ENCODE measurements at places on chromosomes 7 and 10. TPM values are rescaled to one million over a fixed set of nuclear protein-coding genes. Genes with fewer than 3 reads are reported as not detected.
A peak's percentile ranks its signal among the peaks of the same experiment; 100 is the strongest.

HSPA12A gene
- total RNA-seq, result 0.68 TPM

RAB19 gene
- total RNA-seq, result not detected

CDCA7L gene
- 85.4 TPM for total RNA-seq

TFR2 gene
- total RNA-seq, result 0.70 TPM

ZCWPW1 gene
- 0.98 TPM for total RNA-seq

CNTNAP2 gene
- total RNA-seq, result not detected

ITPRID1 gene
- not detected for total RNA-seq

RBP3 gene
- total RNA-seq, result not detected

DNA sequence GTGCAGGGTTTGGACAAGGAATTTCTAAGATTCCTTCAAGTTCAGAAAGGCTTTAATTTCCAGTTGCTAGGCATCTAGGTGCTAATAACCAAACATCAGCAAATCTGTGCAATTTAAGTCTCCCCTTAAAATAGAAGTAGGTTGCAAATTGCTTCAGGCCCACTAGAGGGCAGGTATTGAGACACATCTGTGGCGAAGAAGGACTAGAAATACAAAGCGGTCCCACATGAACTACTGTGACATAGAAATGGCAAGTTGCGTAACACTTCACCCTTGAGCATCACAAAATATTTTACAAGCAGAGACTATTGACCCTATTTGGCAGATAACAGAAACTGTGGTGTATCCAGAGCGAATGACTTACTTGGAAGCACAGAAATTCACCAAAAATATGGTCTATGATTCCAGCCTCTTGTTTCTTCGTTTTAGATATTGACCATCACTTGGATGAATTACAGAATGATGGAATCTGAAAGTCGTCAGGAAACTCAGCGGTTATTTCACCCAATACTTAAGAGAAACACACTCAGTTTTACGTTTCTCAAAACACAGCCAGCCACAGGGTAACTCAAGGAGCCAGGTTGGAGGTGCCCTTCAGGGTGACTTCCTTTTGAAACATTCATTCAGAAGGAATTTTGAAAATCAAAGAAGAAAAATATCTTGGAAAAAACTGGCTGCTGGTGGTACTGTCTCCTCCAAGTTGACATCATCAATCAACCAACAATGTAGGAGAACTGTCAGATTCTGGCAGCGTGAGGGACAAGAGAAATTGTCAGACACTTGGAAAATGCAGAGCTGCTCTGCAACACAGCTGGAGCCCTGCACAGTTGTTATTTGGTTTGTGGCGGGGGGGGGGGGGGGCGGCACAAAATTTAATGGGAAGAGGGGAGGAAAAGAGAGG lies 256.3 kb upstream of the MINDY3 start:
- DNase-seq, result peak; percentile 65

DNA sequence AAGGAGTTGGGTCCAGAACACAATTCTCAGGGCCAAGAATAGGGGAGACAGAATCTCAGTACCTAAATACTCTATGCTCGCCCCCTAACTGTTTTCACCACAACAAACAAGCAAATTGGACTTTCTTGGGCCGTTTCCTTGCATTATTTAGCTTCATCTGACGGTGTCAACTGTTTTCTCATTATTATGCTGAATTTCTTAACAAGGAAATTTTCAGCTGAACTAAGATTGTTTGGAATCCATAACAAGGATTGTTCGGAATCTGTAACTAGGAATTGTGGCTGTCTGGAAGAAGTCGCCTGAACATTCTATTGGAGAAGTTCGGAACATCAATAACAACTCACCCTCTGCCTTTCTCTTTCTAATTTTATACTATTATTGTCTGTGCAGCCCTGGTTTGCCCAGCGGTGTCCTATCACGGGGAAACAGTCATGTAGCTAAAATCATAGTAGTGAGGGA lies 15.5 kb upstream of the DLX6 start:
- DNase-seq, result no peak

- no peak for DNase-seq
Observed at GRCh38 chr7:149494738-149495368, 2.8 kb downstream of the ZNF746 start.

DNA sequence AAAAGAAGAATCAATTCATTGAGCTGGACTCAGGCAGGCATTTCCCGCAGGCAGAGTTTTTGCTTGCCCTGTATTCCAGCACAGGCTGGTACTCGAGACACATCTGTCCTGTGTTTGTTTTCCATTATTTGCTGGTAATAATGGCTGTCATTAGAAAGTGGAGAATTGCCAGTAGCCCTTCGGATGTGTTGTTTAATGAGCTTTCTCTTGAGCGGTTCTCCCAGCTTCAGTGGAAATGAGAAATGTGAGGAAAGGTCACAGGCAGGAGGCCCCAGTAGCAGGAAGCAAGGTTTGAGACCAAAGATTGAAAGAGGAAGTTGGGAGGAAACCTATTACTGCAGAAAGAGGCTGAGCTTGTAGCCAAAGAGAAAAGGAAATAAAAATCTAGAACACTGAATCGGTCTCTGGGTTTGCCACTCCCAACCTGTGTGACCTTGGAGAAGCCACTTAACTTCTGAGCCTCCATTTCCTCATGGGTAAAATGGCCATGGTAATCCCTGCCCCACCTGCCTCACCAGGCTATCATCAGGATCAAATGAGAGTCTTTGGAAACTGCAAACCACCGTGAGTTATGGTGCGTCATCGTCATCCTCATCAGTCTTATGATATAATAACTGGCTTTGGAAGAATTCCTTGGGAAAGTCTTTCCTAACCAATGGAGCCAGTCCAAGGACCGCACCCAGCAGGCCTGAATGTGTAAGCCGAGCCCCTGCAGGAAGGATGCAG lies 67.7 kb downstream of the TACR2 start:
- peak; percentile 71 for DNase-seq

DNA sequence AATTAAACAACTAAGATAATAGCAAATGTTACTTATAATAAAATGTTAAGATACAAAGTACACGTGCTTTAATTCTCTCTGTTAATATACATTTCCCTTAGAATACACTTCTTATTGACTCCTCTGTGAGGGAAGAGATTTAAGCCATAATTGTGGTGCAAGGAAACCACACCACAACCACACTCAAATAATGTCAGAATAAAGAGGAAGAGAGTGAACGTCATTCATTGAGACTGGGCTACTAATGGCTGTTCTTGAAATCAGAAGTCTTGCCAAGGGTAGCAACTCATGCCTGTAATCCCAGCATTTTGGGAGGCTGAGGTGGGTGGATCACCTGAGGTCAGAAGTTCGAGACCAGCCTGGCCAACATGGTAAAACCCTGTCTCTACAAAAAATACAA lies 10.0 kb downstream of the FAM171A1 start:
- no peak for DNase-seq

- no peak for DNase-seq
Observed at GRCh38 chr7:14639801-14640200, 262.8 kb downstream of the DGKB start.

DNA sequence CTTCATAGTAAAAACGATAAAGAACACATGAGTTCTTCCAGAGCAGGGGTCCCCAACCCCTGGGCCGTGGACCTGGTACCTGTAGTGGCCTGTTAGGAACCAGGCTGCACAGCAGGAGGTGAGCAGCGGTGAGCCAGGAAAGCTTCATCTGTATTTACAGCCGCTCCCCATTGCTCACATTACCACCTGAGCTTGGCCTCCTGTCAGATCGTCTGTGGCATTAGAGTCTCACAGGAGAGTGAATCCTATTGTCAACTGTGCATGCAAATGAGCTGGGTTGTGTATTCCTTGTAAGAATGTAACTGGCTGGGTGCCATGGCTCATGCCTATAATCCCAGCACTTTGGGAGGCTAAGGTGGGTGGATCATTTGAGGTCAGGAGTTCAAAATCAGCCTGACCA lies 229.5 kb downstream of the CNTNAP2 start:
- no peak for DNase-seq

- no peak for DNase-seq
Observed at GRCh38 chr10:24579906-24580305, 143.8 kb downstream of the ARHGAP21 start.

- DNase-seq, result peak; percentile 89
Observed at GRCh38 chr10:91006001-91006751, 85.3 kb upstream of the ANKRD1 start.

Data from dermis blood vessel endothelial cell (primary cell).